Naive B cell (primary cell): ENCODE measurements at places on chromosomes 7 and 10. TPM values are rescaled to one million over a fixed set of nuclear protein-coding genes. Genes with fewer than 3 reads are reported as not detected.

- no peak overlapping the region for H3K4me3 ChIP-seq
- DNase-seq: no peak
- peak overlapping the region; percentile 84 for H3K27ac ChIP-seq
- H3K4me1 ChIP-seq: peaks cover 5% of the 10 kb centered on the region
Measured at GRCh38 chr10:393787-394438, 258.7 kb downstream of the ZMYND11 start.

DNA sequence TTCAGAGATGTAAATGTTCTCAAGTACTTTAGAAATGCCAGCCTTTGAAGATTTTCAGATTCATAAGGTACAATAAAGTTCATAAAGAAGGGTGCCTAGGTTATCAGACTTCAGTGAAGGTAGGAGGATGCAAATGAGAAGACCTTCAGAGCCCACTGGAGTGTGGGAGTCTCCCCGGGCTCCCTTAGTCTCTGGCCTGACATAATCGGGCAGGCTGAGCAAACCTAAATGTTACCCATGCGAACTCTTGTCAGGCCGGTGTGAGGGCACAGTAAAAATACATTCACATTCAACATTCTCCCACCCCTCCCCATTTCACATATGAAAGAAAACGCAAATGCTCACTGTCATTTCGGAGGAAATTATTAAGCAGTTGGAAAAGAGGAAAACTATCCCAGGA is 102.6 kb upstream of the FEZF1 start:
- no peaks in the 10 kb centered on the region for H3K36me3 ChIP-seq
- H3K27ac ChIP-seq: no peak overlapping the region
- no peak for DNase-seq
- H3K27me3 ChIP-seq: no peaks in the 10 kb centered on the region
- no peaks in the 10 kb centered on the region for H3K4me1 ChIP-seq

GRCh38 chr10:97096261-97097083 is 89.3 kb downstream of the SLIT1 start:
- DNase-seq: no peak
- H3K27me3 ChIP-seq: peaks cover 84% of the 10 kb centered on the region
- no peak overlapping the region for H3K27ac ChIP-seq

- peaks cover 36% of the 10 kb centered on the region for H3K36me3 ChIP-seq
- H3K4me3 ChIP-seq: no peak overlapping the region
- DNase-seq: no peak
- H3K27ac ChIP-seq: no peak overlapping the region
Measured at GRCh38 chr7:107201795-107202450, 33.1 kb downstream of the HBP1 start.

The CYTH3 gene
- polyA plus RNA-seq: 2.9 TPM

The HOXA2 gene
- not detected for polyA plus RNA-seq

The FAM25A gene
- polyA plus RNA-seq: not detected
